ENCODE measurements at places on chromosomes 4 and X.

DNA sequence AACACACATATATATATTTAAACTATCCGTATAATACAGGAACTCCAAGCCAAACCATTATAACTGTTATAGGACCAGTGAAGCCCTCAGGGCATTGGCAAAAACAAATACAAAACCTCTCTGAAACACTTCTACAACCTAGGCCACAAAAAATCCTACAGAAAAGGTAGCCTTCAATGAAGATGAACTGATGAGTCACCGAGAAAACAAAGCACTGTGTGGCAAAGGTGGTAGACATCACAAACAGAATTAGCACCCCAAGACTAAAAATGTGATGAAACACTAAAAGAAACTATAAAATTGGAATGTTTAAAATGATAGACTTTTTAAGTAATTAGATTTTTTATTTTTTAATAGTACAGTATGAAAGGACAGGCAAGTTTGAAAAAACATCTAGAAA lies 5.5 kb upstream of the HSPA4L start:
- DNase-seq = no peak

GRCh38 chr4:26238778-26239679 lies 81.8 kb upstream of the RBPJ start:
- no peak for DNase-seq

DNA sequence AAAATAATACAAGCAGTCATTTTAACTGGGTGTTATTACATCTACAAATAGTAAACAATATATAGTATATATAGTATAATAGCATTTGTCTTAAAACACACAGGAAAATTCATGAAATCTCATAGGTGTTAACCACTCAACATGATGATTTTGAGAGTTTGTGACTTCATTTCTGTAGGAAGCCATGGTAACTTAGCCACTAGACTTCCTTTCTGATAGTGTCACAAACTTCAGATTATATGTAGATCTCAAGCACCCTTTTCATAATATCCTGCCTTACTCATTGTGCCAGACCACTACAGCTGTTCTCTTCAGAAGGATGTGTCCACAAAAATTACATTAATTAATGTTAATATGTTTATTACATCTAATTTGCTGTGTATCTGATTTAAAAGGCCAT lies 1250.6 kb downstream of the ADGRL3 start:
- DNase-seq = no peak

DNA sequence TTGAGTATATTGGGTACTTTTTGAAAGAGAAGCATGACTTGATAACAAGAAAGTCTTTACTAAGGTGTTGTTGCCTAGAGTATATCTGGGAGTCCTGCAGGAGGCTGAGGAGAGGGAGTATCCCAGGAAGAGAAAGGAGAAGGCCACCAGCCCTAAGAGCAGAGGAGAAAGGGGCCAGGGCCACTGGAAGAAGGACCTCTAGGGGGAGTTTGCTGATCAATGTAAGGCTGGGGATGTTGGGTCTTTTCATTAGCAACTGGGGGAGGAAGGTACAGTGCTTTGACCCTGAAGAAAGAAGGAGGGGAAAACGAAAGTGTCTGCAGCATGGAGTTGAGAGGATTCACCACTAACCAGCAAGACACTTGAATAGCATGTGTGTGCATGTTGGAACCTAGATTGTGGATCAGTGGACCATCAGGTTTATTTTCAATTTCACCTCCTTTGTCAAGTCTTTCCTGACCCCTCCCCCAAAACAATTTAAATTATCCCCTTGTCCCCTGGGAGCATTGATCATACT lies 4.5 kb downstream of the SMIM9 start:
- no peak for DNase-seq

- no peak for DNase-seq
These were observed 426 bp upstream of the XIAP start for GRCh38 chrX:123859409-123859845.
